ENCODE measurements at places on chromosomes 1 and 21.

- peak; percentile 49 for DNase-seq
Observed at GRCh38 chr1:30929135-30929889, 20.8 kb upstream of the SDC3 start.

DNA sequence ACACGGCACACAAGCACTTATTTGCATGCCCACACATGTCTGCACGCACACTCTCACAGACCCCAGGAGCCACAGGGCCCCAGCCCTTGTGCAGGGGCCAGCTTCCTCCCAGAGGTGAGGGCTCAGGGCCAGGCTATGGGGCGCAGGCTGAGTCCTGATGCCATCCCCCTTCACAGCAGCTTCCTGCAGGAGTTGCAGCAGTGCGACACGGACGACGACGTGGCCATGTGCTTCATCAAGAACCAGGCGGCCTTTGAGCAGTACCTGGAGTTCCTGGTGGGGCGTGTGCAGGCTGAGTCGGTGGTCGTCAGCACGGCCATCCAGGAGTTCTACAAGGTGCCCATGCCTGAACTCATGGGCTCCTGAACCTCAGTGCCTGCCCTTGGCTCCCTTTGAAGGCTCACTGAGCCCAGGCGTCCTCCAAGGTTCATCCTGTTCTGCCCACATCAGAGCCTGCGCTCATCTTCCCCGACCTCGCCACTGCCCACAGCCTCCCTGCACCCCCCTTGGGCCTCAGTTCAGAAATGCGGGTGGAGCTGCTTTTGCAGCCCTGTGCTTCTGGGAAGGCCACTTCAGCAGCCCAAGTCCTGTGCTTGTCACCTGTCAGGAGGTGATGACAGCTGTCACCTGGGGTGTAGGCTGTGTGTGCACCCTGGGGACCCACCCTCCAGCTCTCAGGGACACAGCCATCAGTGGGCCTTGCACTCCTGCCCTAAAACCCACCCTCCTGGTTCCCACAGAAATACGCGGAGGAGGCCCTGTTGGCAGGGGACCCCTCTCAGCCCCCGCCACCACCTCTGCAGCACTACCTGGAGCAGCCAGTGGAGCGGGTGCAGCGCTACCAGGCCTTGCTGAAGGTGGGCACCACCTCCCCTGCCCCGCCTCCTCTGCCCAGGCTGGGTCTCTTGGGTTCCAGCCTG, 66.6 kb downstream of the TRIM11 start:
- no peak for DNase-seq

DNA sequence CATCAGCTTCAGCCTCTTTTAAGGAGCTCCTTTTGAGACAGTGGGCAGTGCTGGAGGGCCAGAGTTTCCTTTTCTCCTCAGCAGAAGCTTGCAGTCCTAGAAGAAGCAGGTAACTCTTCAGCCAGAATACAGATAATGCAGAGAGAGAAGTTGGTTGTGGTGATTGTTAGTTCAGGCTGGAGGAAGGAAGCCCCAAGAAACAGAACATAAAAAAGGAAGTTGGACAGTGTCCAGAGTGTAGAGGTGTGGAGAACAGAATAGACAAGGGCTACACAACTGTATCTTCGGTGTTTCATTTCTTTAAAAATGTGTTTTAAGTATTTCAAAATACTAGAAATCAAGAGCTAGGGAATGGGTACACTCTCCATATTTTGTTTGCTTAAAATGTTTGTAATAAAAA, 6.4 kb upstream of the TACSTD2 start:
- DNase-seq: no peak

- no peak for DNase-seq
Observed at GRCh38 chr1:210689826-210690225, 361.1 kb downstream of the HHAT start.

DNA sequence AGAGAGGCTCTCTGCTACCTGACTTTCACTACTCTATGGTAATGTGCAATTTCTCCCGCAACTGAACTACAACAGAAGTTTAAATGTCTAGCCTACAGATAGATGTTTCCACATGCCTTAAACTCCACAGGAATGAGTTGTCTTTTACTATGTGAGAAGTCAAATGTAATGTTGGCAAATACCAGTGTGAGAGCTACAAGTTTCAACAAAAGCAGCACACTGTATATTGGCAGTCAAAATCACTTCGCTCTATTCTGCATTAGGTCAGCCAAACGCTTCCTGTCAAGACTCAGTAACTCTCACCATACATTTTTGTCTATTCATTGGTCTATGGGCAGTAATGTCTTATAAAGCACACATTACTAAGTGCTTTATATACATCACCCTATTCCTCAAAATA, 41.9 kb downstream of the LUZP1 start:
- DNase-seq: no peak

DNA sequence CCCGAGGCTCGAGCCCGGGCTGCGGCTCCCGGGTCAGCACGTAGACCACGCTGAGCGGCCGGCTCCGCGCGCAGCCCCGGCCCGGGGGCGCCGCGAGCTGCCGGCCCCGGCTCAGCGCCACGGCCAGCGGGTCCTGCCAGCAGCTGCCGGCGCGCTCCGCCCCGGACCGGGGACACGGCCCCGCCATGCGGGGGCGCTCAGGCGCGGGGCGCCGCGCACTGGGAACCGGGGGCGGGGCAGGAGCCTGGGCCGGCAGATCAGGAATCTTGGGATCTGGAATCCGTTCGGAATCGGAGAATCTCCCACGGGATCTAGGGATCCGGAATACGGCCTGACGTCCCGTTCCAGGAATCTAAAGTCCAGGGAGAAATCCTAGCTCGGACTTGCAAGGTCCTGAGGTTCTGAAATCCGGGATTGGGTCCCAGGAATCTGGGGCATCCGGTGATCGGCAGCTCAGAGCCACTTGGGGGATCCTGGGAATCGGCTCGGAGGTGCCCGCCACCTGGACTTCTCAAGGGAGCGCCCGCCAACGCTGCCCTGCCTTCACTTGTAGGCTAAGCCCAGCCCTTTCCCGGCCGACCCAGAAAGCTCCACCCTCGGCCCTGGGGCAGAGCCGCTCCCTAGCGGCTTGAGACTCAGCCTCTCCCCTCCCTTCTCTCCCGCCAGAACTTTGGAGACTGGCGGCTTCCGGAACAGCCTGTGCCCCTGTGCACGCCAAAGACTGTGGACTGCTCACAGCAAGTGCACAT, at the start of gene MAP3K6:
TSS of gene MAP3K6 (minus strand) at position 551 of the 749 bp plus-strand sequence. CDS start at position 187, 364 bp downstream.
- peak; percentile 48 for DNase-seq

GRCh38 chr1:6243993-6244392, at the start of gene HES3:
Gene HES3 (plus strand): TSS chr1:6244179. CDS start chr1:6244366, 187 bp downstream.
- DNase-seq: no peak

DNA sequence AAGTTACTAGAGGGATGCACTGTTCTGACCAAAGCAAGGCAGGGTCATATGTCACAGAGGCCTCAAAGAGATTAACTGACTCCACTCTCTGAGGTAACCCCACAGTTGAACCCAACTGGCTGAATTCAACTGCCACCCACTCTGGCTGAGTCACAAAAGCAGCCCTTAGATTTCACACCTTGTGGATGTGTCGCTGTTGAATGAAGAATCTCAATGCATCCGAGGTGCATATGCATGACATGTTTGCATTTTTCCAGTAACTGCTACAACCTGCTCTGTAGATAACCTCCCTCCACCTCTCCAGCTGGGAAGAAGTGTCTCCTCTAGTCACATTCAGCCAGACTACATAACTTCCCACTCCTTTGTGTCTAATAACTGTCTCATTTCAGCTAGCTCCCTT, 27.9 kb upstream of the KIF21B start:
- DNase-seq: no peak

DNA sequence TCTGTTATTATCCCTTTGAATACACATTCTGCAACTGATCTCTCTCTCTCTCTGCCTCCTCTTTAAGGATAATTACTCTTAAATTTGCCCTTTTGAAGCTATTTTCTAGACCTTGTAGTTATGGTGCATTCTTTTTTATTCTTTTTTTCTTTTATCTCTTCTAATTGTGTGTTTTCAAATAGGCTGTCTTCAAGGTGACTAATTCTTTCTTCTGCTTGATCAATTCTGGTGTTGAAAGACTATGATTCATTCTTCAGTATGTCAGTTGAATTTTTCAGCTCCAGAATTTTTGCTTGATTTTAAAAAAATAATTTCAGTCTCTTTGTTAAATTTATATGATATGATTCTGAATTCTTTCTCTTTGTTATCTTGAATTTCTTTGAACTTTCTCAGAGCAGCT, 95.6 kb upstream of the GPR52 start:
- DNase-seq: no peak

- DNase-seq: peak; percentile 23
Observed at GRCh38 chr1:201877877-201878401, 10.8 kb upstream of the SHISA4 start.

DNA sequence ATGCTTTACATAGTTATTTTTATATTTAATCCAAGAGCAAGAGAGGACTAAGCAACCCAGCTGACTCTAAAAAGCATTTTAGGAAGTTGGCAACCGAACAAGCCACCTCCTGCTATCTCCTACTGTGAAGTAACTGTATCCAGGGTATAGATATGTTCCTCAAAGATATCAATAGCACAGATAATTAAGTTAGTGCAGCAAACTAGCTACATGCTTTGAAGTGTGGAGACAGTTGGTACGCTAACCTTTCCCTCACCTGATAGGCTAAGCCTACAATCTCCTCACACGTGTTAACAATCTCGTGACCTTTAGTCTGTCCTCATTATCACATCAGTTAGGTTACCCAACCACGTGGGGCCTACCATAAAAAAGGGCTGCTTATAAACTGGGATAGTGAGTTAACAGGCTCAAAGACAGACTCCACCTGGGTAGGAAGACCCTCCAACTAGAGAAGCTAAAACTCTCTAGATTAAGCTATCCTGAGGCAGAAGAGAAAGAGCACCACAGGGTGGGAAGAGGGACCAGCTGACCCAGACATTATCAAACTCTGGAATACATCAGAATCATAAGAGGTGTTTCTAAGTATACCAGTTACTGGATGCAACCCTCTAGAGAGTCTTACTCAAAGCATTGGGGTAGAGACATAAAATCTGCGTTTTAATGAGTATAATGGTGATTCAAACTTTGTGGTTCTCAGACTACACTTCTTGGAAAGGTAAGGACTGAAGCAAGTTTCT, 340.1 kb upstream of the ESRRG start:
- DNase-seq: no peak

- no peak for DNase-seq
Observed at GRCh38 chr1:8373581-8374241, 55.8 kb downstream of the SLC45A1 start.

DNA sequence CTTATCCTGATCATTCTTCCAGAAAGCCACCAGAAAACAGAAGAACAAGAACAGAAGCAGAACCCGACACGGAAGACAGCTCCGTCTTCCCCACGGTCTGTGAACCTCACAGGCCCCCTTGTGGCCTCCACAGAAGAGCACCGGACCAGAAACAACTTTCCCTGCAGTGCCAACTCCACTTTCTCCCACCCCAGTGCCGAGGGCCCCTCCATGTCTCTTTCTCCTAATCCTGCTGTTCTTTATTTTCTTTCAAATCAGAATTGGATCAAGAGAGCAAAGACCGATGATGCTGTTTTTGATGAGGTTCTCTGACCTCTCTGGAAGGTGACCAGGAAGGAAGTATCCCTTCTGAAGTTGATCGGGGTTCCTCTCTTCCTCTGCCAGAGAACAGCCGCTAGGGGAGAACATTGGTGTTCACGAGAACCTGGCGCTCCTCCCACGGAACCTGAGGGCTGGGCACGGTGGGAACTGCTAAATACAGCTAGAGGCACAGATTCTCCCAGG, 58.9 kb upstream of the CTTNBP2NL start:
- DNase-seq: peak; percentile 2

GRCh38 chr1:93692451-93692861, 10.8 kb upstream of the BCAR3 start:
- DNase-seq: no peak

DNA sequence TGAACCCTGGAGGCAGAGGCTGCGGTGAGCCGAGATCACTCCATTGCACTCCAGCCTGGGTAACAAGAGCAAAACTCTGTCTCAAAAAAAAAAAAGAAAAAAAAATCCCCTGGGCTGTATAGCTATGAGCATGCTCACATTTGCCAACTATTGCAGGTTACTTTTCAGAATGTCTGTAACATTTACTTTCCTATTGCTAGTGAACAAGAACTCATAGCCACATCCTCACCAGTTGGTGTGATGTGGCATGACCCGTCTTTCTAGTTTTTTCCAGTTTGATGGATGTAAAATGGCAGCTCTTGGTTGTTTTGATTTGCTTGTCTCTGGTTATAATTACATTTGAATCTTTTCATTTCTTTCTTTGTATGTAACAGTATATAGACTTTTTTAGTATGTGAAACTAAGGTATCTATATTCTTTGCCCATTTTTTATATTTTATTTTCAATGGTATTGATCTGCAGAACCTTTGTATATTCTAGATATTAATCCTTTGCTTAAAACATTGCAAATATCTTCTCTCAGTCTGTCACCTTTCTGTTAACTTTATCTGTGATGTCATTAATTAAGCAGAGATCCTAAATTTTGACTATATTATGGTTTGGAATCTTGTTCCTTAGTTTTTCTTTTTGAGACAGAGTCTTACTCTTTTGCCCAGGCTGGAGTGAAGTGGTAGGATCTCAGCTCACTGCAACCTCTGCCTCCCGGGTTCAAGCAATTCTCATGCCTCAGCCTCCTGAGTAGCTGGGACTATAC, 11.6 kb downstream of the MED18 start:
- no peak for DNase-seq

- no peak for DNase-seq
Observed at GRCh38 chr1:45037456-45037855, 25.4 kb downstream of the UROD start.

GRCh38 chr1:151720554-151720953, 768 bp upstream of the RIIAD1 start:
- no peak for DNase-seq

- DNase-seq: no peak
Observed at GRCh38 chr1:100217834-100218233, 31.8 kb downstream of the DBT start.

DNA sequence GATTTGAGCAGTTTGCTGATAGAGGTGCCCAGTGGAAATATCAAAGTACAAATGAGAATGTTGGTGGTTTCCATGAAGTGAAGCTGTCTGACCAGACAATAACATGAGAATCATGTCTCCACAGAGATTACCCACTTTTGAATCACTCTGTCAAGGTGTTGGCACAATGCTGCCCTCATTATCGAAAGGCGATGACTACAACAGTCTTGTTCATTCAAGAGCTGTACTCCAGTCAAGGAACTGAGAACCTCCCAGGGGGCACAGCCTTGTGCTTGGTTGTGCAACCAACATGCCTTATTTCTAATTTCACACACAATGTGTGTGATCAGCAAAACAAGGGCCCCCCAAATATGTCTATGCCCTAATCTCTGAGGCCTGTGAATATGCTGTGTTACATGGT, 35.7 kb downstream of the ETS2 start:
- DNase-seq: no peak

- DNase-seq: no peak
Observed at GRCh38 chr1:50080904-50081586, 27.7 kb upstream of the ELAVL4 start.

DNA sequence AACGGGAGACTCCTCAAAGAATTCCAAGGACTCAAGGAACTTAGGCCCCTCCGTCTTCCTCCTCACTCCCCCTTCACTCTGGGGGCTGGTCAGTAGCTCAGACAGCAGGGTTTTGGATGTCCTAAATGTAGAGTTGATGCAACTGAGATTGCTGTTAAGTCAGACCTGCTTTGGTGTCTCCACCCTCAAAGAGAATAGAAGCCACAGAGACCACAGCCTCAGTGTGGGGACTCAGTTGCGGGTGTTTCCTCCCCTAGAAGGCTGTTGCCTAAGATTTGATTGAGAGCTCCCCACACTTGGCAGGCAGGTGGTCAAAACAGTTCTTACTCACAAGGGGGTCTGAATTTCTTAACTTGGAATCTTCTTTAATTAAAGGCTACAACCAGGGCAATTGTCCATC, 7.6 kb downstream of the MAN1C1 start:
- no peak for DNase-seq

- no peak for DNase-seq
Observed at GRCh38 chr1:223645903-223646302, 19.6 kb downstream of the CAPN8 start.
